HuH-7.5 (cell line): ENCODE measurements at places on chromosomes 11 and 22.

- DNase-seq: no peak
Observed at GRCh38 chr22:25368271-25368670, 148.8 kb downstream of the CRYBB2 start.

- no peak for DNase-seq
Observed at GRCh38 chr11:121039971-121040613, 16.2 kb downstream of the TBCEL start.

GRCh38 chr22:21032037-21032867 lies at the start of gene SLC7A4:
Gene SLC7A4 (minus strand): TSS chr22:21032561. CDS start chr22:21031812, 749 bp downstream.
- DNase-seq: no peak

- DNase-seq: no peak
Observed at GRCh38 chr11:8841899-8842298, 69.1 kb upstream of the AKIP1 start.

GRCh38 chr11:101299210-101299609 lies 169.6 kb upstream of the PGR start:
- DNase-seq: no peak
